ENCODE measurements at places on chromosomes 6 and 20.
A peak's percentile ranks its signal among the peaks of the same experiment; 100 is the strongest.

GRCh38 chr6:134446896-134447295 is 129.0 kb upstream of the SGK1 start:
- no peak for DNase-seq

GRCh38 chr6:132380358-132381029 is 20.8 kb downstream of the MOXD1 start:
- no peak for DNase-seq

- DNase-seq = no peak
These were observed 53.1 kb downstream of the PSMG4 start for GRCh38 chr6:3311826-3312225.

DNA sequence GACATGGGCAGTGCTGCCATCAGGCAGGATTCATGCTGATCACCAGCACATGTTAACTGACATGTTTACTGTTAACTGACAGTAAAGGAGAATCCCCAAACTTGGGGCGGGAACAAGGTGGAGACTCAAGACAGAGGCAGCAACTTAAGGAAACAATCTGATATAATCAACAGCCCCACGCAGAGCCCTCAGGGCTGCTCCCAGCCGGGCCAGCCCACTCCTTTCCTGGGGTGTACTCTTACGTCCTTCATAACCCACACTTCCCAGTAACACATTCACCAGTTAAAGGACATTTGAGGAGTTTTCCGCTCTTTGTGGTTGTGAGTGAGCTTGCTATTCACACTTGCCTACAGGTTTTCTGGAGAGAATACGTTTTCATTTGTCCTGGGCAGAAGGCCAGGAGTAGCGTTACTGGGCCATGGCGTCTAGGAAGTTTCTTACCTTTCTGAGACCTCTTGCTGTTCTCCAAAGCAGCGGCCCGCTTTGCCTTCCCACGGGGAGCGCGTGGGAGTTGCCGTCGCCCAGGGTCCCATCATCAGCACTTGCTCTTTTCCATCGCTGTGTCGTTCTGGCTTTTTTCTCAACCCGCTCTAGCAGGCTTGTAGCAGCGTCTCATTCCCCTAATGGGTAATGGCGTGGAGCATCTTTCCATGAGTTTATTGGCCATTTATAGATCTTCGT is 56.4 kb downstream of the FOXF2 start:
- no peak for DNase-seq

GRCh38 chr6:84953111-84953755 is 188.8 kb upstream of the TBX18 start:
- DNase-seq = no peak

DNA sequence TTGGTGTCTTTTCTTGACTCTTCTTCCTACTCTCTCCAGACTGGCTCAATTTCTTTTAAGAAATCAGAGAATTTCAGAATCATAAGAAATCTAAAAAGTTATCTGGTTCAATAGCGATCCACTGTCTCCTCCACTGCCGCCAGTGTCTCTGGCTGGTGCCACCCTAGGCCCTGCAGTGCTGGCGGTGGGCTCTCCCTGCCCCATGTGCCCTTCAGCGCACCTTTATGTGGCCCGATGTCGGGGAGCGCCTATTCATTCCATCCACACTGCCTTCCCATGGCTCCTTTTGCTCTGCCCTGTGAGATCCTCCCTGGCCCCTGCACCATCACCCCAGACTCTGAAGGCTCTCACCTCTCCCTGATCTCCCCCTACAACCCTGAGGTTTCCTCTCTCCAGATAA is 62.8 kb downstream of the TBXT start:
- DNase-seq = no peak

DNA sequence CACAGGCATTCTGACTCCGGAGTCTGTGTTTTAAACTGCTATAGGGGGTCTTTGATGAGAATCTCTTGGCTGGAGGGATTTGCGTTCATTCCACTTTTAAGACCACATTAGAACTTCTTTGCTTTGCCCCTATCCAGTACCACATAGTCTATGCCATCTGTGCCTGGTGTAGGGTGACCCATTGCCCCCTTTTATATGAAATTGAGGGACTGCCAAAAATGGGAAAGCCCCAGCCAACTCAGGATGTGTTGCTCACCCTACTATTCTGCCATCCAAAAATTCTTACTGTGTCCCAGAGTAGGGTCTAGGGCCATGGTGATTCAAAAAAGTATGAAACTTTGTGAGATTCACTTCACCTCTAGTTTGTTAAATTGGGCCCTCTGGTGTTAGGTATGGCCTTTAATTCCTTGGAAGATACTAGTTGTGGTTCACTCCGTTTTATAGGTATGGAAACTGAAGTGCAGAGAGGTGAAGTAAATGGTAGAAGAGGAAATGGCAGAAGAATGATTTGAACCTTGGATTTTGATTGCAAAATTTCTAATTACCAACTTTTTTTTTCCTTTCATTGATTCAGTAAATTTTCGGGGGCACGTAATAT is 1.4 kb downstream of the PFDN4 start:
- no peak for DNase-seq

- DNase-seq = no peak
These were observed 314.4 kb downstream of the ESR1 start for GRCh38 chr6:152121910-152122309.

DNA sequence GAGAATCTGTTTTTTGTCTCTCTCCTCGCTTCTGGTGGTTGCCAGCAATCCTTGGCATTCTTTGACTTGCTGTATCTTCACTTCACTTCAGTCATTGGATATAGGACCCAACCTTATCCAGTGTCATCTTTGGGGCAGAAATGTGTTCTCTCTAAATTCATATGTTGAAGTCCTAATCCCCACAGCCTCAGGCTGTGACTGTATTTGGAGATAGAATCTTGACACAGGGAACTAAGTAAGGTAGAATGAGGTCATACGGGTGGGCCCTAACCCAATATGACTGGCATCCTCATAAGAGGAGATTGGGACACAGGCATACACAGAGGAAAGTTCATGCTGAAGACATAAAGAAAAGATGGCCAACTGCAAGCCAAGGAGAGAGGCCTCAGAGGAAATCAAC is 51.9 kb upstream of the TPD52L1 start:
- DNase-seq = no peak

DNA sequence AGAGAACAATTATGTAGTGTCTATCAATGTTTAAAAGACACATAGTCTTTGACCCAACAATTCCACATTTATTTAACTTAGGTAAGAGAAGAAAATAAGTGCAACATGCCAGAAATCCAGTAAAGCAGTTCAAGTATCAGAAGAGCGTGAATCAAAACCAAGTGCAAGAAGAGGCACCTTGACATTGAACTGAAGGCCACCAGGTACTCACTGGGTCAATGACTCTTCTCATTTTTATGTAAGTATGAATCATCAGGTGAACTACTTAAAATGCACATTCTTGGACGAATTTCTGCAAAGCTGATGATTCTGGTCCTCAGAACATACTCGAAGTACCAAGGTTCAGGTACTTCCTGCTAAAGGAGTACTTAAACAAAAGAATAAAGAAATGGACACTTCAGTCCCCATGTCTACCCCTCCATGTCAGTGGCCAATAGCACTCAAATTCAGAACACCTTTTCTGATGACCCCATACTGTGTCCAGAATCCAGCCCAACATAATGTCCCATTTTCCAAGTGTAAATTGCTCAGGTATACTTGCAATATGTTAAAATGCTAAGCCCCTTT is 481.9 kb downstream of the GJA1 start:
- no peak for DNase-seq

GRCh38 chr6:152071843-152072242 is 264.4 kb downstream of the ESR1 start:
- no peak for DNase-seq

- DNase-seq = no peak
These were observed 74.2 kb downstream of the TOX2 start for GRCh38 chr20:43988867-43989266.

DNA sequence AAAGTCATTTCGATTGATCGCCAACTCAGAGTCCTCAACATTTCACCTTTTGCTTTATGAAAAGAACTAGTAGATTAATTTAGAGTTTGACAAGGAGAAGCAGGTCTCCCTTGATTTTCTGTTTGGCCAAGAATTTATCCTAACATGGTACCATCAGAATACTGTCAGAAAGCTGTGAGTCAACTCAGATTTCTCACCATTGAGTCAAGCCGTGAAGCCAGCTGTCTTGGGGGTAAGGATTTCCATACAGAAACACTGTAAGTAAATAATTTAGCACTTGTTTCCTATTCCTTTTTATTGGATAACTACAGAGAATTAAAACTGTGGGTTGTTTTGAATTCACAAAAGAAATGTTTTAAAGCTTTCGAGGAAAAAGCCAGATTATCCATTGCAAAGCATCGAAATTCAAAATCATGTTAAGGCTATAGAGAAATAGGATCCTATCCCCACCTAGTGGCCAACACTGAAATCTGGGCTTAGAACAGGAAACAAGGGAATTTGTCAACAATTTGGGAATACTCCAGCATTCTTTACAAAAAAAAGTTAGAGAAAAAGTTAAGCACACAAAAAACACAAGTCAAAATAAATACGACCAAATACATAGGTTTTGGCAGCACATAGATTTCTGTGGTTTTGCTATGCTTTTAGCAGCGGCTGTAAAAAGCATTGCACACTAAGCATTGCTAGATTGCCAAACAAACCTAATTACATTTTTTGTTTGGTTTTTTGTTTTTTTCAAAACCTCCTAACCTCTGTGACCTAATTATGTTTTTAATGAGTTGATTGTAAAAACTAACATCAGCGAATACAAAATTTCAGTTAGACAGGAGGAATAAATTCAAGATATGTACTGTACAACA is 44.2 kb downstream of the COL11A2 start:
- no peak for DNase-seq

- DNase-seq = no peak
These were observed 71.0 kb upstream of the MRAP2 start for GRCh38 chr6:83962582-83962981.

DNA sequence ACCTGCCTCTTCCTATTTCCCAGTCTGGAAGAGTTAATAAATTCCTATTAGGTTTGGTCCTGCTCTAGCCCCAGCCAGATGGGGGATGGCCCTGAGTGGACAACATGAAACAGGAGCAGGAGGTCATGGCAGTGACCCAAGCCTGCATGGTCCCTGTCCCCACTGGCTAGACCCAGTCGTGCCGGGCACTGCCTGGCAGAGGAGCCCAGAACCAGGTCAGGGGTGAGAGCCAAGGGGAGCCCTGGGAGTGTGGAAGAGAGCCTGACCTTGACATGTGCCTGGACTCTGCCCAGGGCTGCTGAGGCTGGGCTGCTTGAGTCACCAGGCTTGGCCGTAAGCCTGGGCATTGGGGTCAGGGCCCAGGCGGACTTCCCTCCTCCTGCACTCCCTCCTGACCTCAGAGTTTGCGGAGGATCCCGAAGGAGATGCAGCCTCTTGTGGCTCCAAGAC is 3.6 kb downstream of the AVP start:
- no peak for DNase-seq

DNA sequence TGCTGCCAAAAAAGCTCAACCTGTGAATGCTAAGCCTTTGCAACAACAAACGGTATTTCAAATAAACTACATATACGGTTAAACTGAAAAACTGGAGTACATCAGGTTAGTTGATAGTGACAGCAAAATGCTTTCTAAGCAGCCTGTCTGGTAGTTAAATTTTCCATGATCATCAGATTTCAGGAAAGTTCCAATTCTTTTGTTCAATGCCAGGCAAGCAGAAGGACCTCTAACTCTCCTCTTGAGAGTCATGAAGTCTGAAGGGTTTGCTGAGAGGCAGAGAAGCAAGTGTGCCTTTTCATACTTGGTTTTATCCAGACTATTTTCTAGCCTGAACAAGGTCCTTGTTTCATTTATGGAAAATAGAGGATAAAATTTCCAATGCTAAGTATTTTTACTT is 4.5 kb downstream of the FLRT3 start:
- no peak for DNase-seq

DNA sequence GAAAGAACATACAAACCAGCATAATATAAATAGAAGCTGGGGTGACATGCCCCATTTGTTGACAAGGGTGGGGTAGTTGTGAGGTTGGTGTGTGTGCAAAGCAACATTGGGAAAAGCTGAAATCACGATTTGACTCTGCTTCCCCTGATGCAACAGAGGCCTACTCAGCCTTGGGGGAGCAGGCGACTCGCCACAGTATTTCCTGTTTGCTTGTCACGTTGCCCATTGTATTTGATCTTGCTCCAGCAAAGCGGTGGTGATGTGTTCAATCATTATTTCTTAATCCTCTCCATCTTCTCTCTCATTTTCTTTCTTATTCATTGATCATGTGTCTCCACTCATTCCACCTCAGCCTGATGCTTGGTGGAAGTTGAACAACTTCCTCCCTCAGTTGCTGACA is 165.8 kb upstream of the CITED2 start:
- peak; percentile 9 for DNase-seq

GRCh38 chr20:40255365-40255764 is 433.7 kb downstream of the MAFB start:
- no peak for DNase-seq

DNA sequence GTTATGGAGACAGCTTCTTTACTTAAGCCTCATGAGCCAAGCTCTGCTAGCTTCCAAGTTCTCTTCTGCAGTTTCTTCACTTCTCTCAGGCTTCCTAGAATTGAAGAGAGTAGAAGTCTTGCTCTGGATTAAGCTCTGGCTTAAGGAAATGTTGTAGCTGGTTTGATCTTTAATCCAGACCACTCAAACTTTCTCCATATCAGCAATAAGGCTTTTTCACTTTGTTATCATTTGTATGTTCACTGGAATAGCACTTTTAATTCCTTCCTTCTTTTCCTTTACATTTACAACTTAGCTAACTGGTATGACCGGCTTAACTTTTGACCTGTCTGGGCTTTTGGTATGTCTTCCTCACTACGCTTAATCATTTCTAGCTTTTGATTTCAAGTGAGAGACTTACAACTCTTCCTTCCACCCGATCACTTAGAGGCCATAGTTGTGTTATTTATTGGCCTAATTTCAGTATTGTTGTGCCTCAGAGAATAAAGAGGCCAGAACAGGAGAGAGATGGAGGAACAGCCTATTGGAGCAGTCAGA is 236.6 kb upstream of the BMP2 start:
- DNase-seq = no peak

DNA sequence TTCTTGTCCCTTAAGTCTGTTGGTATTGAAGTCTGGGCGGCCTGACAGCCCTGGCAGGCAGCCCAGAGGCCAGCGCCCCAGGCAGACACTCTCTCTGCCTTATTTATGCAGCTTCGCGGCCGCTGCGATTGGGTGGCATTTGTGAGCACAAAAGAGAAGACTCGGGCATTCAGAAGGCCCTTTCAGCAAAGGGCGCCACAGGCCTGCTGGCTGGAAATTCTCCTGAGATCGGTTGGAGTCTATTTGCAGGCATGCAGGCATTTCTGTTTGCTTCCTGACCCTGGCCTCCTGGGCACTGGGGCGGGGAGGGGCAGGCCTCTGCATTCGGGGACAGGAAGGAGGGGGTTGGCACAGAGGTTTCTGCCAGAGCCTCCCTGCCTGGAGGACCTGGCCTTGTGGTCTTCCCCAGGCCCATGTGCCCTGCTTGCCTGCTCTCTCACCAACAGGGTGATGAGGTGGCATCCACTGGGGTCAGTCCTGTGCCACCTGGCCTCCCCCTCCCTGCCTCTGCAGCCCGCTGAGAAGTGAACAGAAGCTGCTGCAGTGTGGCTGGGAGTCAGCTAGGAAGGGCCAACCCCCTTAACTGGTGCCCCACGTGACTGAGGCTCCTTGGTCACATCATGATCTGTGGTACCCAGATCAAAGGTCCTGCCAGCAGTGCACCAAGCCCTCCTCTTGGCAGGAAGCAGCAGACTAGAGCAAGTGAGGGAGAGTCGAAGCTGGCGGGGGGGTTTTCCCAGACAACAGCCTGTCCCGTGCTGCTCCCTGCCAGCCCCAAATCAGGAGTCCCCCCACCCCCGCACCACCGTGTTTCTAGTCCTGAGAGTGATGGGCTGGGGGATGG is 16.6 kb upstream of the CCDC167 start:
- DNase-seq = peak; percentile 93

- DNase-seq = no peak
These were observed 67.6 kb downstream of the MRPL14 start for GRCh38 chr6:44059359-44060346.
